ENCODE measurements at places on chromosomes 6 and 20.
A peak's percentile ranks its signal among the peaks of the same experiment; 100 is the strongest.

DNA sequence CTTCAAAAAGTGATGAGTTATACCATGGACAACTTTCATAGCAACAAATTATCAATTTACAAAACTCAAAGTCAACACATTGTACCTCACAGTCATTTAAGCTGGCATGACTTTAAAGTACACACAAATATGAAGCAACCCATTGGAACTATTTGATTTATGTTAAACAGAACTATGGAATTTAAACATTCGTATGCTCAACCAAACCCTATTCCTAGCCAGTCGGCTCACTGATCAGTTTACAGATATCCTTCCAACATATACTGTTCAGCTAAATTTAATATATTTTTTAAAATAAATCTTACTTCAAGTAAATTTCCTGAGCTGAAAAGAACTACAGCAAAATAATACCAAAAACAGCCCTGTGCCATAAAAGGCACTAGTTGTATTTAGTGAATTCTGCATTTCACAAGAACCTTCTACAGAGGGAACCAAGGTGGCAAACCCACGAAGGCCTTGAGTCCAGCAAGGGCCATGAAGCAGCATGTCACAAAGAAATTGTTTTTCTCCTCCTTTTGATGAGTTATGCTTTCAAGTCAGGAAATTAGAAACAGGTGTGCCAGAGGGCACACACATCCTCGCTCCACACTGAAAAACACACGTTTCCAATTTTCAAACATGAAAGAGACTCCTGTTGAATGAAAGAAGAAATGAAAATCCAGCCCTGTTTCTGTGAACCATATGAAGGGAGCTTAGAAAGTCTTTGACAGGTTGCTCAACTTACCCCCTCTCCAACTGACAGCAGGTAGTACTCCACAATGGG, 122.8 kb downstream of the TASP1 start:
- DNase-seq: no peak

GRCh38 chr6:16518265-16518664, 243.0 kb downstream of the ATXN1 start:
- DNase-seq: no peak

DNA sequence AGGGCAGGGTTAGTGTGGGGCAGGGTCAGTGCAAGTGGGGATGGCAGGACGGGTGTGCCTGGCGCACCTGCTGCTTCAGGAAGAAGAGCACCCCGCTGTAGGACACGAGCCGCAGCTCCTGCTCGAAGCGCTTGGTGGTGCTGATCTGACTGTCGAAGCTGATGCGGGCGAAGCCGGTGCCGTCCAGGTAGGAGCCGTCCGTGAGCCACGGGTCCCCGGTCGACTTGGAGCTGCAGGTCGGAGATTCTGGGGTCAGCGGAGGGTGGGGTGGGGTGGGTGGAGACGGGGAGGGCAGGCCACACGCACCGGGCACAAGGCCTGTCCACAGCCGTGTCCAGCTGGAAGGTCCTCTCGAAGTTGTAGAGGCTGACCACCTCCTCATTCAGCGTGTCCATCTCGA, 10.2 kb downstream of the ADRM1 start:
- no peak for DNase-seq

DNA sequence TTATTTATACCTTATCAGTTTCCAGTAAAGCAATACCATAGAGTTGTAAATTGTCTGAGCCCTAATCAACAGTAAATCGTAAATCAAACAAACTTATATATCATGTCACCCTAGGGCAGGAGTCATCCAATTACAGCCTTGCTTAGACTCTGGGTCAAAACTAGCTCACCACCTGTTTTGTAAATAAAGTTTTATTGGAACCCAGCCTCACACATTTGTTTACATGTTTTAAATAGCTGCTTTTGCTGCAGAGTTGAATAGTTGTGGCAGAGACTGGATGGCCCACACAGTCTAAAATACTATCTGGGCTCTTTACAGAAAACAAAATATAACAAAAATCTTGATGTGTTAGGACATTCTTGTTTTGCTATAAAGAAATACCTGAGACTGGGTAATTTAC, 94.4 kb downstream of the MKKS start:
- no peak for DNase-seq

DNA sequence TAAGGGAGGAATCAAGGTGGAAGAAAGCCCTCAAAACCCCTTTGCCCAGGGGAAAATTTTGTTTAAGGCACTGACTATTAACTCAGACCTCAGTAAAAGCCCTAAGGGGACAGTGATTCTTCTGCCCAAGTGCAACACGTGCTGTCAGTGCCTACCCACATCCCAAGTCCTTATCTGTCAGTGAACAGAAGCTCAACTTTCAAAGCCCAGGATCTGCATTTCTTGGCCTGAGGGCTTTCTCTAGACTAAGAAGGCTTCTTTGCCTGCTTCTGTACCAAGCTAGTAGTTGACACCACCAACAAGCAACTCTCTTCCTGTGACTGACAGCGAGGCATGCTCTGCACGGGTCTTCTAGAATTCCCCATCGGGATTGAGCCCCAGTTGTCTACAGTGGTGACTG, 416.0 kb upstream of the SPTLC3 start:
- no peak for DNase-seq

GRCh38 chr20:51492167-51493092, 50.1 kb downstream of the NFATC2 start:
- peak; percentile 37 for DNase-seq

DNA sequence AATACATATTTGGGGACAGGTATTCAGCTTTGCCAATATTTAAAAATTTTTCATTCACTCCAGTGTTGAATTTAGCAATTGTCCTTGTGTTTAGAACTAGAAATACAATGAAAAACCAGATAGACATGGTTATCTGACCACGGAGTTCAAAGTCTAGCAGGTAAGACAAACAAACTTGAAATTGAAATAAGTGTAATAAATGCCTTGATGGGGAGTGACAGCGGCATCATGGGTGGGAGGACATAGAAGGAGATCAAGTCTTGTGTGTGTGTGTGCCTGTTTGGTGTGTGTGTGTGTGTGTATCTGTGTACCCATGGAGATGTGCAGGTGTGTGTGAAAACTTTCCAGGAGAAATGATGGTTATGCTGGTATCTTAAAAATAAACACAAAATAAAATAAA, 750.0 kb upstream of the CITED2 start:
- no peak for DNase-seq

- DNase-seq: no peak
Measured at GRCh38 chr6:21476112-21476511, 117.4 kb upstream of the SOX4 start.

DNA sequence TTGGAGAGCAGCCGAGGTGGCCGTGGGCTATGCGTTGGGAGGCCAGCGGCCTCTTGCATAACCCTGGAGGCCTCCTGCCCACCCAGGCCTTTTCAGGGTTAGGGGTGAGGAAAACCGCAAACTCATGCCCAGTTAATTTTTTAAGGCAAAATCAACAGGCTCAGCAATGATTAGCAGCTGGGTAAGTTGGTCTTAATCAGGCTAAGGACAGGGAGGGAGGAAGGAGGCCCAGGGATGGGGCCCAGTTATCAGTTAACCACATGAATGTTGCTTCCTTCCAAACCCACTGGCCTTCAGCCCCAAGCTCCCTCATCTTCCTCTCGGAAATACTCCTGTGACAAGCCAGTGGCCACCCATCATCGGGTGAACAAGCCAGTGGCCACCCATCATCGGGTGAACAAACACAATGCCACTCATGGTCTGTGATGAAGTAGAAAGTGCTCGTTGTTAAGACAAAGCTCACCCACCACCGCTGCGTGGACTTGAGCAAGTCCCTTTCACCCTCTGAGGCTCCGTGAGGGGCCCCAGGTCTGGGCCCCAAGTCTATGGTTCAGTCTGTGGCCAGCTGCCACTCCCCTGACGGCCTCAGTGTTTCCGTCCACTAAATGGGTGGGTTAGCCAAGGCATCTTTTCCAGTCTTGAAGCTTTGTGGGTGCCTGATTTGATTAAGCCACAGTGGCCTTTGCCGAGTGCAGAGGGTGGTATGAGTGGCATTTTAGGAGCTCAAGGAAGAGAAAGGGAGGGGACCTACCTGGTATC, 39.4 kb downstream of the HNF4A start:
- DNase-seq: no peak

- peak; percentile 14 for DNase-seq
Measured at GRCh38 chr6:166713434-166714186, 86.6 kb upstream of the RPS6KA2 start.

DNA sequence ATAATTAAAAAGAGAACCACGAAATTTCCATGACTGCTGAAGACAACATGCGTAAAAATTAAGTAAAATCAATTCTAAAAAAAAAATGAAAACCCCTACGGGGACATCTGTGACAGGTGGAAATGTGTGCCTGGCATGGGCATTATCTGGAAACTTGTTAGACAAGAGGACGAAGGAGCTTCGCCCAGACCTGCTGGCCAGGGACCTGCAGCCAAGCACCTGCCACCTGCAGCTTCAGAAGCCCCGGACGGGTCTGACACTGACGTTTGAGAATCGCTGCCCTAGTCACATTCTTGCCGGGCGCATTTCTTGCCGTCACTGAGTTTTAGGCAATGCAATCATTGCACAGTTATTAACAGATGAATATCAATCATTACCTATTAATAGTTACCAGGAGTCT, 140.3 kb downstream of the SMOC2 start:
- DNase-seq: no peak

GRCh38 chr6:6736791-6737654, 148.5 kb downstream of the LY86 start:
- DNase-seq: peak; percentile 76

GRCh38 chr6:133645966-133646740, 242.8 kb upstream of the TCF21 start:
- no peak for DNase-seq

GRCh38 chr20:48734104-48734749, 93.6 kb downstream of the PREX1 start:
- no peak for DNase-seq

DNA sequence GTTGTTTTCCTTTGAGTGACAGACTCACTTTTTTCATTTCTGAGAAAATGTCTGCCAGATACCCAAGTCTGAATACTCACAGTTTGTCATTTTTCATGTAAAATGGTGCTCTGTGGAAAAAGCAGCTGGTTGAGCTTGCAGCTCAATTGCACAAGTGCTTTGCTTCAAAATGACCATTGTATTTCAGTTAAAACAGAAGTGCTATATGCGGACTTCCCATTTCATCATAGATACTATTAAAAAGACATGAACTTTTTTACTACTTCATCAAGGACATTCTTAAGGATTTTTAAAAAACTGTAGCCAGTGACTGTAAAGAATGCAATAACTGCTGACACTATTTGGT, 61.5 kb downstream of the KCNS1 start:
- DNase-seq: no peak

DNA sequence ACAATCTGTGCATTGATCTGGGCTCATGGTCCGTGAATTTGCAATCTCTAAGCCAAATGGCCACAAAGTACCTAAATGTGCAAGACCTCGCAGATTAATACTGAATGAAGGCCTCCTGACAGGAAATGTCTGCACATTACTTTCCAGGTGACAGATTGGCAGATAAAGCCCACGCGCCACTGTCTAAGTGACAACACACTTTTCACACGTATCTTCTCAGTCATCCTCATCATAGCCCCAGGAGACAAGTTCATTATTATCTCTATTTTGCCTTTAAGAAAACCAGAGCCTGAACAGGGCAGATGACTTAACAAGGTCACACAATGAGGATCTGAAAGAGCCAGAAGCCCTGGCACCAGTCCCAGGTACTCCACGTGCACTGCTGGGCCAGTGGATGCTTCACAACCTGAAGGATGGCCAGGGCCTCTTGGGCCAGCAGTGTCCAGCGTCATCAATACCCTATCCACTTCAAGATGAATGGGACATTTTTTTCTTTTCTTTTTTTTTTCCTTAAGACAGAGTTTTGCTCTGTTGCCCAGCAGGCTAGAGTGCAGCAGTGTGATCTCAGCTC, 266.3 kb downstream of the PTPRT start:
- no peak for DNase-seq

DNA sequence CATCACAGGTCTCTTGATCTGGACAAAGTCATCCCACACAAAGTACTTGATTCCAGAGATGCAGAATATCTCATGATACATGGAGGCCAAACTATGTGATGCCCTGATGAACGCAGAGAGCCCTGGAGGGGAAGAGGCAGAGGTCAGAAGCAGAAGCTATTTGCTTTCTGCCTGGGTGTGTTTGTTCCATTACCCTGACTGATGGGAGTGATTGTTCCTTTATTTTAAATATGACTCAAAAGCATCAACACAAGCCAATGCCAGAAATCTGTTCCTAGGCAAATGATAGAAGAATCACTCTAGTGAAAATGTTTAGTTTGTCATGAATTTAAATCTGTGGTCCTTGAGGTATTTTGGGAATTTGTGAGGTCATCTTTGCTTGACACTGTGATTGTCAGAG, 54.7 kb upstream of the GGTLC1 start:
- no peak for DNase-seq

- DNase-seq: no peak
Measured at GRCh38 chr20:21183722-21184121, 57.8 kb downstream of the KIZ start.

- DNase-seq: no peak
Measured at GRCh38 chr20:35232575-35232974, 6.1 kb downstream of the MMP24 start.

- no peak for DNase-seq
Measured at GRCh38 chr20:48017509-48017908, 232.2 kb upstream of the SULF2 start.

DNA sequence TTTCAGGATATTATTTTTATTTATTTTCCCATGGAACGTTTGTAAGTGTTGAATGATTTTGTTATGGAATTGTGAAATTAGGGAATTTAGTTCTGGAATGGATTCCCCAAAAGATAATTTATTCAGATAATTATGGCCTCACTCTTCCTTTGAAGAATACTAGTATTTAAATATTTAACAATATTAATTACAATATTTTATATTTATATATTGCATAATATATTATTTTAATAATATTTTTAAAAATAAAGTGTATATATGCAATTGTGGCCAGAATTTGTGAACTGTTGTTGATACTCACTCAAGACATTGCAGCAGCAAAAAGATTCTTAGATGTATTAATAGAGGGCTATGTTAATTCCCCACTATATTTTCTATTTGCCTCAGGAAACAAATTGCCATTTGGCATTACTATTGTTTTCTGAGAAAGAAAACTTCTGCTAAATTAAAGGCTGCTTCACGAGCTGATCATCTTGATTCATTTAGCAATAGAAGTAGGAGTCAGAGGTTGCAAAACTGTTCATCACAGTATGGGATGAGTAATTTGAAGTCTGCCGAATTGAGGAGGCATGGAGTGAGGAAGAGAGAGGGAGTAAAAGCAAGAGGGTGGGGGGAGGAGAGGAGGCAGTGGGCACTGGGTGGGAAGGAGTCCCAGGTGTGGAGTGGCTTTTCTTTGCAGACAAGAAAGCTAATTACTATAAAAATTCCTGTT, 729.2 kb downstream of the DHX35 start:
- DNase-seq: no peak

DNA sequence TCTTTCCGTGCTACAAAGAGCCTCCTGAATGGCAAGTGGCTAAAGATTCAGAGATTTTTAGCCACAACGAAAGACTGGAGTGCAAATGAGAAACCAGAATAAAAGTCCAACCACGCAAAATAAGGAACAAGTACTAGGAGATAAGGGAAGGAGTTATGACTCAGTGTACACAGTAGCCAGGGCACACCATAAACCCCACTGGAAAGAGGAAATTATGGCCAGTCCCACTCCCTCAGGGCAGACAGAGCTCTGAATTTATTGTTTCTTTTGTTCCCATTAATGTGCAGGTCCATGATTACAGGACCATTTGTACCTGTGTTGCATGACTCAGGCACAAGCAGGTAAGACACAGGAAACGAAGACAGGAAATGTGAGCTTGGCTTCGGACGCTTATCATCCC, 150.3 kb upstream of the PREP start:
- DNase-seq: no peak
